ENCODE measurements at places on chromosomes 16 and 17.
A peak's percentile ranks its signal among the peaks of the same experiment; 100 is the strongest.

DNA sequence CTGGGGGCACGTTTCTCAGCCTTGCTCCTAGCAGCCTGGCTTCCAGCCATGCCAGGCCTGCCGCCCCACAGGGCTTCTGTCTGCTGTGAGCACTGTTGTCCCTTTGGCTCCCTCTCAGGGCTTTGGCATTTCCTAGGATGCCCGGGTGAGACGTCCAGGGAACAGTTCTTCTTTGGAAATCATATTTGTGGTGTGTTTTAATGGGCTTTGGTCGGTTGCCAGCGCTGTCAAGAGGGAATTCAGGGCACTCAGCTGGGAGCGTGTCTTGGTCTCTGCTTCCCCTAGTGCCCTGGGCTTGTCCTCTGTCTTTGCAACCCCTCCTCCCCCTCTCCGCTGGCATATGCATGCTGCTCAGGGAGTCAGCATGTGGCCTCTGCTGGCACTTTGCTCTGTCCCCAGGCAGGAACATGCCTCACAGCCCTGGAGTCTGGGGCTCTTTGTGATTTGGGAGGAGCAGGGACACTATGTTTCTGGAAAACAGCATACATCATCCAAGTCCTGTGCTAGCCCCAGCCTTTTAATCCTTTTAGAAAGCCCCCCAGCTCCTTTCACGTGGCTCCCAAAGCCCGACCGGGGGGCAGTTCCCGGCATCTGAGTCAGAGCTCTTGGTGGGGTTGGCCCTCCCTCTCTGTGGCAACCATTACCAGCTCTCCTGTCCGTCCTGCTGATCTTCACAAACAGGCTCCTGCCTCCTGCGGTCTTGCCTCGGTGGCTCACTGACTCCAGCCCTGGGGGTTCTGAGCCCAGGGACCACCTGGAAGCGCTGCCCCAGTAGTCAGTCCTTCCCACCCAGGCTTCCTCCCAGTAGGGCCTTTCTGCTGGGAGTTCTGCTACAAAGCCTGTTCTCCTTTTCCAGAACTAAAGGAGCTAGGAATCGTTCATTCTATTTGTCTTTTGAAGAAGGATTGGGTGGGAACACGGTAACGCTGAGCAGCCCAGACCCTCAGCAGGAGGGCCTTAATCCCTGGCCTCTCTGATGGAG lies 26.7 kb downstream of the SAP30BP start:
- peak; percentile 99 for DNase-seq

DNA sequence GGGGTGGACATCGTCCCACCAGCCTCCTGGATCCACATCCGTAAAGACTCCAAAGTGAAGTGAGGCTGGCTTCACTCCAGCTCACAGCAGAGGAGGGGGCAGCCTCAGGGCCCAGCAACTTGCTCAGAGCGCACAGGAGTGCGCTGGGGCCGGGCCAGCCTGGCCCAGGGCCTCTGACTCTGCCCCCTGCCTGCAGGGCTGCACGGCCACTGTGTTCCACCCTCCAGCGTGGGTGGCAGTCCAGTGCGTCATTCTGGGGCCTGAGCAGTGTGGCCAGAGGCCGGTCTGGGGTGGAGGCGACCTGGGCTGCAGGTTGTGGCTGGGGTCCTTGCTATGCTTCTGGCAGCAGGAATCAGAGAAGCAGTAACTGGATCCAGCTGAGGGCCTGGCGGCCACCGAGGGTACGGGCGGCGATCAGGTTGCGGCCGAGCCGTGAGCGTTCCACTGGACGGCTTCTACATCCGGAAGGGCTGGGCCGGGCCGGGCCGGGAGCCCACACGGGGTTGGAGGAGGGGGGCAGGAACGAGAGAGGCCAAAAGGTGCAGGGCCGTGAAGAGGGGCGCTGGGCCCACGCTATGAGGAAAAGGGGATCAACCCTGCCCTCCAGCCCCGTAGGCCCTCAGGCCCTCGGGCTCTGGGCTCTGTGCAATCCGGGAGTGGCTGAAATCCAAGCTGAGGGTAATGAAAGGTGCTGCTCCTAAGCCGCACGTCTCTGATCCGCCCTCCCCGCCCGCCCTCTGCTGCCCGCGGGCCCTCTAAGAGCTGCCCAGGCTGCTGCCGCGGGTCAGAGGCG lies at the start of gene FSCN2:
FSCN2 (plus strand) TSS at position 787 of the 793 bp plus-strand sequence. CDS start 155 bp downstream, outside the sequence.
- DNase-seq, result no peak

- no peak for DNase-seq
Observed at GRCh38 chr16:66367968-66368891, 1.7 kb downstream of the CDH5 start.

DNA sequence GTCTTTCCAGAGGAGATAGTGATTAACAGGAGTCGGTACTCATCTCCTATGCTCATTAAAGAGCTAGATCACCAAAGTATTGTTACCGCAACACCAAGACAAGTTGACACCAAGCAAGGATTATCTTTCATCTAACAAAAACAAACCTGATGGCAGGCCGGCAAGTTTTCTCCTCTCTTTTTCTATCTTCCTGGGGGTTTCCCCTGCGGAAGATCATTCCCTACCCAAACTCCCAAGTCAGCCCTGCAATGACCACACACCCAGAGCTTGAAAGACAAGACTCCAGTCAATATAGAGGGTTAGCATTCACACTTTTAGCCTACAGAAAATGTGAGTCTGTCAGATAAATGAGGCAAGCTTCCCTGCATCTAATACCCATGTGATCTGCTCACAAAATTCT lies 312.1 kb downstream of the SOX9 start:
- DNase-seq, result no peak

- no peak for DNase-seq
Observed at GRCh38 chr17:76866203-76866602, 2.0 kb upstream of the MGAT5B start.

DNA sequence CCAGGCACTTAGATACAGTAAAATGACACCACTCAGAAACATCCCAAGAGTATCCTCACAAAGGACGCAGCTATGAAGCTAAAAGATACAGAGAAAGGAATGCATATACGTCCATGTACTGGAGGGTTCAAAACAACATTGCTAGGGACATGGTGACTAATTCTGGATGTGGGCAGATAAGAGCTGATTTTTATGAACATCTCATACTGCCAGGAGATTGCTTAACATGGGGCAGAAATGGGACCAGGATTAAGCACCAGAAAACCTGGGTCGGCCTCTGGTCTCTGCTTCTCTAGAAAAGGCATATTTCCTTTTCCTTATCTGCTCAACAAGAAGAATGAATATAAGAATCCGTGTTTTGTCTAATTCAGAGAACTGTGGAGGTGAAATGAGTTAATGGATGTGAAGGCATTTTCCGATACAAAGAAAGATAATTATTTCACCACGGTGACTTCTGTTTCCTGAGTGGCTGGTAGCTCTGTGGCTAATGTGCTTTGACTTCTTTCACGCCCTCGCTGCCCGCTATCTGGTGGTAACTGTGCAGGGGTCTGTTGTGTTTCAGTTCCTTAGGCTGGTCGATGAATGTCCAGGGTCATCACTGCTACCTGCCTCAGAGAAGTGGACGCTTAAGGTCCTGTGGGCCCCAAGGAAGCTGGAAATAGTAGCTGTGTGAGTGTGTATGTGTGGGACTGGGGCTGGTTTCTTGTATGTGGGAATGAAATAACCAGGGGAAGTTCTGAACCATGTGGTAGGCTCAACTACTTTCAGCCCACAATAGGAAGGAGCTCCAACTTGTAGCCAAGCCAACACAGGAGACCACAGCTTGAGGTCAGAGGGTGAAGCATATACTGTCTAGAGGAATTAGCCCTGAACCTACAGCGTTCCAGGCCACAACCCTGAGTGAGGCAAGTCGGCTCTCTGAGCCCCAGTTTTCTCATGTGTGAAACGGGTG lies 15.8 kb upstream of the CCL5 start:
- DNase-seq, result no peak

GRCh38 chr17:64418506-64419339 lies 28.1 kb upstream of the PECAM1 start:
- peak; percentile 52 for DNase-seq

DNA sequence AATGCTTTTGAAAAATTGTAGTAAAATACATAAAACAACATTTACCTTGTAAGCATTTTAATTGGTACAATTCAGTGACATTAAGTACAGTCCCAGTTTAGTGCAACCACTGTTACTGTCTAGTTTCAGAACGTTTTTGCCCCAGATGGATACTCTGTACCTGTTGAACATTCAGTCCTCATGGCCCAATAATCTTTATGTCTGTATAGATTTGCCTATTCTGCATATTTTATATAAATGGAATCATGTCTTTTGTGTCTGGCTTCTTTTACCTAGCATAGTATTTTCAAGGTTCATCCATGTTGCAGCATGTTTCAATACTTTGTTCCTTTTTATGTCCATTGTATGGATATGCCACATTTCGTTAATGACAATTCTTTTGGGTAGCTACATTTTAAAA lies 37.2 kb downstream of the TENT4B start:
- DNase-seq, result no peak

GRCh38 chr16:29321585-29321984 lies 84.9 kb downstream of the NPIPB11 start:
- DNase-seq, result no peak

GRCh38 chr17:43515656-43516055 lies 30.5 kb downstream of the ETV4 start:
- peak; percentile 64 for DNase-seq

DNA sequence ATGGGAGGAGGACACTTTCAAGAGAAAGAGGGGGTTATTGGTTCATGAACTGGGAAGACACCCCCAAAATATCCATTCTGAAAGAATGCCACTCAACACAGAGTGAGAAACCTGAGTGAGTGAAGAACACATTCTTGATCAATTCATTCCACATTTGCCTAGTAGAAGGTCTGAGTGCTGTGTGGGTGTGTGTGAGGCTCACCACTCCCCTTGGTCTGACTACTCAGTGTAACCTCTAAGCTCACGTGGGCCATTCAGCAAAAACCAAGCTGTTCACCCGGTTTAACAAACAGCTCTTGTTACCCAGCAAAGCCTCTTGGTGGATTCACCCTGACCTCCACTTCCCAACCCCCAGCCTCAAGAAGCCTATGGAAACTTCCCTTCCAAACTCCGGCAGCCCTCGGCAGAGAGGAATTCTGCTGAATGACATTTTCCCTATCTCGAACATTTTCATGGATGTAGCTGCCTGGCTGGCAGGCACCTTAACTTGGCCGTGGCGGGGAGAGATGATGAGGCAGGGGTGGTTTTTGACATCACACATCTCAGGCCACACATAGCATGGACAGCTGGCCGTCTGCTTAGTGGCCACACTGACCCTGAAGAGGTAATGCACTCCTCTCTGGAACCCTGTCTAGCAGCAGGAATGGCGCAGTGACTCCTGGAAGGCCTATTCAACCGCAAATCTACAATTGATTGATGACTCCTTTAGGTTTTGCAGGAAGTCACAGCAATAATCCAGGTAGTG lies 11.6 kb downstream of the ST6GALNAC1 start:
- DNase-seq, result peak; percentile 74

DNA sequence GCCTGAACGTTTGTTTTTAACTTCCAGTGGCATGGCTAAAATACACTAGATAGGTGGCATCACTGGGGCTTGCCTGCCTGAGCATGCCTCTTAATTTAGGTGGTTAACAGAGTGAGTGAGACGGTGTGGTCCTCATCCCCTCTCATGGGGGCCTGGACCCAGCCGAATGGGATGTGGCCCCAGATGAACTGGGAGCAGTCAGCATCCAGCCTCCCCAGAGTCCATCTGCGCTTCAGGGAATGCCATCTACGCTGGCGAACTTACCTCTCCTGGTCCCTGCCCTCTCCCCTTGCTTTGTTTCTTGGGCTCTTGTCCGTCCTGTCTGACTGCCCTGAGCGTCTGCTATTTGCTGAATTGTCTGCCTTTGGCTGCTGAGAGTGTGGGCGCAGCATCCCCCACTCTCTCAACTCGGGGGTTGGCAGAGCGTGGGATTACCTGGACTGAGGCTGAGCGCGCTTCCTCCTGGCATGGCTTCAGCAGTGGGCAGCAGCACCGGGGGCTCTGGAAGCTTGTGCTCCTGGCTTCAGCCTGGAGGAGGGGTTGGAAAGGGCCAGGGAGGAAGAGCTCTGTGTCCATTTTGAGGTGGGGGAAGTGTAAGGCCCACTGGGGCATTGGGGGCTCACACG lies 2.1 kb downstream of the RAB40C start:
- no peak for DNase-seq

DNA sequence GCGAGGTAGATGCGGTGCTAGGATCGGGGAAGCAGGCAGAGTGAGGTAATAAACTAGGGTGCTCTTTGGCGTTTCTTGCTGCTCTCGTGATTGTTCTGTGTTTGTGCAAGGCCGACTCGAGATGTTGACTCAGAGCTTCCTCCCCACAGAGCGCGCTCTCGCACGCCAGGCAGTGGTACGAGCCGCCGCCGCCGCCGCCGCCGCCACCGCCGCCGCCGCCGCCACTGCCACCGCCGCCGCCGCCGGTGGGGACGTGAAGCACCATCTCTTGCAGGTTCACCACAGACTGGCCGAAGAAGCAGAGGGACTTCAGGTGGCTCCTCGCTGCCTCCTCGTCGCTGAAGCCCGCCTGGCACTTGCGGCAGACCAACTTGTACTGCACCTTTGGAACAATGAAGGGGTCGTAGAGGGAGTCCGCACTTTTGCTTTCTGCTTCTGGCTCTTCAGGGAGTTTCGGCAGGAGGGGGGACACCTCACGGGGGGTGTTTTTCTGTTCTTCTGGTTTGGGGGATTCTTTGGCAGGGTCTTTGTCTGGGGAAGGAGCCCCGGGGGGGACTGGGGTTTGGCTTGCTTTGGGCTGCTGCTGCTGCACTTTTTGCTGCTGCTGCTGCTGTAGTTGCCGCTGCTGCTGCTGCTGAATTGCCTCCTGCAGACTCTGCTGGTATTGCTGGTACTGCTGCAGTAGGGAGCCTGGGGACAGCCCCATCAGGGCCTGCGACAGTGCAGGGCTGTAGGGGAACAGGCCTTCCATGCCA lies 260.2 kb downstream of the ZFHX3 start:
- DNase-seq, result peak; percentile 79

DNA sequence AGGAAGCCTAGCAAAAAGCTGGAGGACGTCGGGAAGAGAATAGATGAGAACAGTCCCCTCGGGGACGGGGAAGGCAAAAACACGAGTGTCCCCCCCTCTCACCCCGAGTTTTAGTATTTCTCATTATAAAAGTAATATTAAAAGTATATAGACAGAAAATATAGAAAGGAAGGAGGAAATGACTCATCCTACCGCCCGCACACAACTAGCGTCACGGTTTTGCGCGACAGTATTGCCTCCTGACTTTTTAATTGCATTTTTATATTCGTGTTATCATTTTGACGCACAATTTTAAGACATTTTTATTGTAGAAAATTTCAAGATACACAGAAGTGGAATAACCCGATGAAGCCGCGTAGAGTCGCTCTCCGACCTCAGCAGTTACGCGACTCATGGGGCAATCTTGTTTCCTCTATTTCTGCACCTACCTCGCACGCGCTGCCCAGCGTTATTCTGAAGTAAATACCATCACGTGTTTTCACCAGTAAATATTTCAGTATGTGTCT lies 652 bp upstream of the SLC25A19 start:
- DNase-seq, result peak; percentile 70

All from foreskin melanocyte (primary cell).